ENCODE measurements at places on chromosomes 5 and 9.

DNA sequence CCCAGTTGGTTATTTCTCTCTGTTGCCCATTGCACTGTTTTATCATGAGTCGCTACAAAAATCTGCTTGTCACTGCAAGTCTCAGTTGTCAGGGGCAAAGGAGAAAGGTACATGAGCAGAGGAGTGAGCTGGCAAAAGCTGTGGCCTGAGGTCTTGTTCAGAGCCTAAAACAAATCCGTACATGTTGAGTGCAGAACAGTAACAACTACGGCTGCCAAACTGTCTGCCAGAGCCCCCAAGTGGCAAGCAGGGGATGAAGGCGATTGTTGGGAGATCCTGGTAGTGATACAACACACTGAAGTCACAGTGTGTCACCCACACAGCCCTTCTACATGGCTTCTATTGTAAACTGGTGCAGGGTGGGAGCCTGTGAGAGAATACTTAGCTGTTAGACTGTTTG, 50.9 kb downstream of the BRINP1 start:
- no peak for DNase-seq

GRCh38 chr5:173972607-173972924, 16.4 kb upstream of the C5orf47 start:
- DNase-seq, result no peak

DNA sequence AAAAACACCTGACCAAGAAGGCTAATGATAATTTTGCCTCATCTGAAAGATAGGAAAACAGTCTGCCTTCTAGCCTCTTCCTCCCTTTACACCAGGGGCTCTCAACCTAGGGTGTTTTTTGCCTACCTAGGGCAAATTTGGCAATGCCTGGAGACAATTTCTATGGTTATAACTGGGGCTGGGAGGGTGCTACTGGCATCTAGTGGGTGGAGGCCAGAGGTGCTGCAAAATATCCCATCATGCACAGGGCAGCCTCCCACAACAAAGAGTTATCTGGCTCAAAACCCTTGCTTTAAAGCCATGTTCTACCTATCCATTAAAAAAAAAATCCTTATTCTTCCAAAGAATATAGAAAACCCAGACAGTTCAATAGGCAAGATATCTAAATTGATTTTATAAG, 45.0 kb upstream of the NR3C1 start:
- DNase-seq, result no peak

DNA sequence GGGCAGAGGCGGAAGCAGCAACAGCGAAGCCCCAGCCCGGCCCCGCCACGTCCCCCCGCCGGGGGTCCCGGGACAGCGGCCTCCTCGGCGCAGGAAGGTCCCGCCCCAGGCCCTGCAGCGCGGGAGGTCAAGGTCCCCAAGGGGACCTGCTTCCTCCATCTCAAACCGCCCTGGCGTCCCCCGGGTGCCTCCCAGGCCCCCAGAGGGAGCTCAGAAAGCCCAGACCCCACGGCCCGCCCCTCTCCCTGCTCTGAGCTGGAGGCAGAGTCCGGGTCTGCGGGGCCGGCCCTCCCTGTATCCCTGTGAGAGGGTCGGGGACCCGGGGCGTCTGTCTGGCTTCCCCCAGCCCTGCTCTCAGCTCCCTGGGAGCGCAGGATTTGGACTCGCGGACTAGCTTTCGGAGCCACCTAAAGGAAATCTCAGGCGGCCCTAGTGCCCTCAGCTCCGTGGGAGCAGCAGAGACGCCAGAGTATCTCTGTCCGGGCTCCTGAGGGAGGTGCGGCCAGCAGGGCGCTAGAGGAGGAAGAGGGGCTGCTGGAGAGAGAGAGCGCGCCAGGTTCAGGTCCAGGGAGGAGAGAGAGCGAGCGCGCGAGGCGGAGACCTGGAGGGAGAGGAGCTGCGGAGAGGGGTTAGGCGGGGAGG, 30.7 kb downstream of the EXOC3 start:
- DNase-seq, result peak; percentile 59

- DNase-seq, result no peak
Observed at GRCh38 chr9:134726722-134727034, 85.1 kb downstream of the COL5A1 start.

GRCh38 chr9:121861501-121862180, 210.2 kb downstream of the DAB2IP start:
- DNase-seq, result peak; percentile 75

DNA sequence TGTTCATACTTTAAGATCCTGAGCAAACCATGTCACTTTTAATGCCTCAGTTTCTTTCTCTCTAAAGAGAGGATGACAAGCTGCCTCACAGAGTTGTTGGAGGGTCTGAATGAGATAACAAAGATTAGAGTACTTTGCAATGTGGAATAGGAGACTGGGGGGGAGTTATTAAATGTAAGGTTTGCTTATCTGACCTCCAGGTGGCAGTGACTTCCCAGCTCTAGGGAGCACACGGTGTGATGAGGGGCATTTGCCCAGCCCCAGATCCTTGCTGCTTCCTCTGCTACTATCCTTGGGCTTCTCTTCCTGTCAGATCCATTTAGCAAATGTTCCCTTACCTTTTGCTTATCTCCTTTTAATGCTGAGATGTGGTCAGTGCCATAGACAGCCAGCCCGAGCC, 30.7 kb downstream of the ENHO start:
- peak; percentile 17 for DNase-seq

GRCh38 chr9:122229485-122229837, 704 bp upstream of the LHX6 start:
- DNase-seq, result no peak

- no peak for DNase-seq
Observed at GRCh38 chr9:6229619-6230018, 14.0 kb downstream of the IL33 start.

- DNase-seq, result peak; percentile 35
Observed at GRCh38 chr5:158166424-158166823, 307.5 kb upstream of the CLINT1 start.

GRCh38 chr5:160165137-160166068, 46.2 kb upstream of the PWWP2A start:
- DNase-seq, result peak; percentile 73

GRCh38 chr5:86709157-86709881, 91.6 kb downstream of the COX7C start:
- no peak for DNase-seq

DNA sequence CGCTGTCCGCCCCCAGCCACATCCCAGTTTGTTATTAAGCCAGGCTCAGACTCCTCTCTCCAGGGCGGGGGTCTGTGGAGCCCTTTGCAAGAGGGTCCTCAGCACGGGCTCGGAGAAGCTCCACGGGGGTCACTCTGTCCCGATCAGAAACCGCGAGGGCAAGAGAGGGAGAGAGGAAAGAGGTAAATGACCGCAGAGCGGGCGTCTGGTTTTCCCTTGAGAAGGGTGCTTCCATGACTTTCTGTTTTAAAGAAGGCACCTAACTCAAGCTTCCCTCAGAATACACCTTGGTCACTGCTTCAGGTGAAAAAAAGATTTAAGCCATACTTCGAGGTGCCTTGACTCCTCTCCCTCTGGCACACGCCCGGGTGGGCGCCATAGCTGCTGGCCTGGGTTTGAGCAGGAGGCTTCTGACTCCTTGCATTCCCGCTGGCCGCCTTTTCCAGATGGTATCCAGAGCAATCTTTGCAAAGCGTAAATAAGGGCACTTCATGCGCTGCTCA, 5.8 kb upstream of the TERT start:
- no peak for DNase-seq

- DNase-seq, result peak; percentile 37
Observed at GRCh38 chr9:4700091-4700490, 20.7 kb downstream of the CDC37L1 start.

- DNase-seq, result no peak
Observed at GRCh38 chr5:124570285-124571035, 176.0 kb downstream of the ZNF608 start.

DNA sequence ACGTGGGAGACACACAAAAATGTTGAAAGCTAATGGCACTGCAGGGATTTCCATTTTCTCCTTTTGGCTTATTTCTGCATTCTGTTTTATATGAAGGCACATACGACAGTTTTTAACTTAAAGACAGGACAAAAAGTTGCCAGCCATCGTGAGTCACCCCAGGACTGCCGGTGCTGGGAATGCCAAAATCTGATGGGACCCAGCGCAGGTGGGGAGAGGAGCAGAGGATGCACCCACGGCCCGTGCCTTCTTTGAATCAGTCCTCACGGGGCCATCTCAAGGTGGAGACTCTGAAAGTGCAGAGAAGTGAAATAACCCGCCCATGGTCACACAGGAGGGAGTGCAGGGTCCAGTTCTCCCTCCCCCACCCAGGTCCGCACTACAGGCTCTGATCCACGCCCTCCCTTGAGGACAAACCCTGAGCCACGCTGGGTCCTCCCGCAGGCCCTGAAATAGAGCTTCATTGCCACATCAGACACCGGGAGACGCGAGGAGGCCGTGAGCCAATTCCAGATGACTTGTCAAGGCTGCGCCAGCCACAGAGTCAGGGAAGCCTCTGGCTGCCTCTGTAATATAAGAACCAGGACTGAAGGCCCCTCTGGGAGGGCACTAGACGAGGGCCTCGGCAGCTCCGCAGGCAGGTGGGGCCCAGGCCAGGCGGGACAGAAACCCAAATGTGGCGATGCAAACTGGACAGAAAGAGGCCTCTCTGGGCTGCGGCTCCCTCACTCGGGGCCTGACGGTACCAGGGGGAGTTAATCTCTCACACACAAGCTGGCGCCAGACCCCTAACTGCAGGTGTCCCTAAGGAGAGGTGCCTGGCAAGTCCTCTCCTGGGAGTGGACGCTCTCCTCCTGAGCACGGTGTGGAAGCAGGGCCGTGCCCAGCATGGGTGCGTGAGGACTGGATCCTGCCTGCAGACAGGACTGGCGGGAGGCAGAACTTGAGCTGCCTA, 22.9 kb downstream of the ADAMTS2 start:
- no peak for DNase-seq

DNA sequence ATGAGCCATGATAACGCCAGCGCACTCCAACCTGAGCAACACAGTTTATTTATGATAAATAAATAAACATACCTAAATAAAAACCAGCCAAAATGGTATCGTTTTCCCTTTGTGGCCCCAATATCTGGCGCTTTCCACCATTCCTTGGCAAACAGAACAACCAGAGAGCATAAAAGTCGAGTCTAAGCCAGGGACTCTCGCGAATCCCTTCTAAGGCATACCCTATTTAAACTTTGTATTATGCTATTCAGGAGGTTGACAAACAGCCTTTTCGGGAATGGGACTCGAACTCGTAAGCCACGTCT, 386 bp upstream of the MATR3 start:
- no peak for DNase-seq

DNA sequence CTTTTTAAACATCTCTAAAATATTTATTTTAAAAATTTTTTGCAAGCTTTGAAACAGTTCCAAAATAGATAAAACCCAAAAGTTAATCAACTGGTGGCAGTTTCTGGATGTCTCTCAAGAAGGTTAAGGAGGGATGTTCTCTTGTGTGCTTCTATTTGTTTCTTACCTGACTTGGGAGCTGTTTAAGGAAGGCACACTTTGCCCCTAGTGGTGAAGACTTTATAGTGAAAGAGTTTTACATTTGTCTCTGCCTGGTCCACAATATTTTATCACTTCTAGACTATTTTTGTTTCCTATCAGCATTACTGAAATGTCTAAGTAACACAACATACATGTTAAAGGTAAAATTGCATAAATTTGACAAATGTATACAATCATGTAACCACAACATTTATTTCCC, 552.8 kb downstream of the SEMA5A start:
- peak; percentile 26 for DNase-seq

DNA sequence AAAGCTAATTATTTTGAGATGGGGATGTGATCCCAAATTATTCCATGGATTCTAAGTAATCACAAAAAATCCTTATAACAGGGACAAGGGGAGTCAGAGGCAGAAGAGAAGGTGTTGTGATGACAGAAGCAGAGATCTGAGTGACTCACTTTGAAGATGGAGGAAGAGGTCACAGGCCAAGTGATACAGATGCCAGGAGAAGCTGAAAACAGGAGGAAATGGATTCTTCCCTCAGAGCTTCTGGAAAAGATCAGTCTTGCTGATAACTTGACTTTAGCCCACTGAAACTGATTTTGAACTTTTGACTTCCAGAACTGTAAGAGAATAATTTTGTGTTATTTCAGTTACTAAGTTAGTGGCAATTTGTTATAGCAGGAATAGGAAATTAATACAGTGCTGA, 105.3 kb downstream of the GCNT1 start:
- DNase-seq, result no peak

- DNase-seq, result peak; percentile 39
Observed at GRCh38 chr5:133456933-133457402, 155.4 kb downstream of the FSTL4 start.

GRCh38 chr9:93267681-93268505, 84.0 kb downstream of the WNK2 start:
- DNase-seq, result no peak

- DNase-seq, result no peak
Observed at GRCh38 chr5:91373006-91373405, 10.1 kb downstream of the ARRDC3 start.

- no peak for DNase-seq
Observed at GRCh38 chr5:50763846-50764245, 97.4 kb downstream of the PARP8 start.

DNA sequence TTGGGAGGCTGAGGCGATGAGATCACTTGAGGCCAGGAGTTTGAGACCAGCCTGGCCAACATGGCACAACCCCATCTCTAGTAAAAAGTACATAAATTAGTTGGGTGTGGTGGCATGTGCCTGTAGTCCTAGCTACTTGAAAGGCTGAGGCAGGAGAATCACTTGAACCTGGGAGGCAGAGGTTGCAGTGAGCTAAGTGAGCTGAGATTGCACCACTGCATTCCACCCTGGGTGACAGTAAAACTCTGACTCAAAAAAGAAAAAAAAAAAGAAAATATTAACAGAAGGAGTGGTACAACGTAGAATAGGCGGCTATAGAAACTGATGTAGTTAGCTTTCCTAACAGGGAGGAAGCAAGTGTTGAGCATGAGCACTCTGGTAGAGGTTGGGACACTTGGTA, 59.9 kb downstream of the PBX3 start:
- DNase-seq, result no peak

- DNase-seq, result peak; percentile 44
Observed at GRCh38 chr9:98037357-98037756, 19.2 kb upstream of the NANS start.

GRCh38 chr5:158796812-158797497, 302.8 kb downstream of the EBF1 start:
- DNase-seq, result no peak

GRCh38 chr9:130107955-130108354, 54.2 kb downstream of the GPR107 start:
- DNase-seq, result no peak

DNA sequence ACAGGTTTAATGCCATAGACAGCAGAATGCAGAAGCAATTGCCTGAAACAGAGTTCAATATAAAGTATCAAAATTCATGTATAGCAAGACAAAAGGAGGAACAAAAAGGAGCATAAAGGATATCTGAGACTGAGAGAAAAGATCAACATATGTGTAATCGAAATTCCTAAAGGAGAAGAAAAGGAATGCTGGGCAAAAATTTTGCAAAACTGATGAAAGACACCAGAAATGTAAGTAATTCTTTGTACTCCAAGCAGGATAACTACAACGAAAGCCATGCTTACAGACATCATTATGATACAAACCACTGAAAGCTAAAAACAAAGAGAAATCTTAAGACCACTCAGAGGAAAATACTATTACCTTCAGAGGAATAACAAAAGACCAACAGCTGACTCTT, 72.8 kb upstream of the MTAP start:
- no peak for DNase-seq

Measured in hematopoietic multipotent progenitor cell treated with erythropoietin and hydrocortisone succinate and interleukin-3 and kit ligand, for 4 days (in vitro differentiated cells).